ENCODE measurements at places on chromosomes 11 and 22.

DNA sequence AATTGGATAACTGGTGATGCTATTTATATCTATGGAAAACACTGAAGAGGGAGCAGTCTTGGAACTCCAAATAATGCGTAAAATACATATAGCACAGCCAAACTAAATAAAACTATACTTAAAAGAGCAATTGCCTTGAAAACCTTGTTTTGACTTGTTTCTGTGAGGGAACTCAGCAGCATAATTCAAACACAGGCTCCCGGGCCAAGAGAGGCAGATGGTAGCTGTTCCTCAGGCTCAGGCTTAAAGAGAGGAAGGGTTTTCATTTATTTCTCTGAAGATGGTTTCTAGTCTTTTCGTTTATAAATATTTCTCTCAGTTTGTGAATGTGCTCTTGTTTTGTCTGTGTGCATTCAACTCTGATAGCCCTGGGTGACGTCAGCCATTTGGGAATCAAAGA, 82.4 kb downstream of the FANCF start:
- no peak for DNase-seq

DNA sequence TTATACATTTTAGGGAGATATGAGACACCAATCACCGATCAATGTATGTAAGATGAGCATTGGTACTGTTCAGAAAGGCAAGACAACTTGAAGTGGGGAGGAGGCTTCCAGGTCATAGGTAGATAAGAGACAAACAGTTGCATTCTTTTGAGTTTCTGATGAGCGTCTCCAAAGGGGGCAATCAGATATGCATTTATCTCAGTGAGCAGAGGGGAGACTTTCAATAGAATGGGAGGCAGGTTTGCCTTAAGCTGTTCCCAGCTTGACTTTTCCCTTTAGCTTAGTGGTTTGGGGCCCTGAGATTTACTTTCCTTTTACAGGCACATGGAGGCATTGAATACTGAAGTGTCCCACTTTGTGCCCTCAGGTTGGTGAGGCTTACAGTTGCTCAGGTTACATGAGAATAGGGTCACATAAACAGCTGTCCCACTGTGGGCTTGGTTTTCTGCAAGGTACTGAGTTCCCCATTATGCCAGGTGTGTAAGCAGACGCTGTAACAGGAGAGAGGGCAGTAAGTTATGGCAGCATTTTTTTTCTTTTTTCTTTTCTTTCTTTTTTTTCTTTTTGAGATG, 129.8 kb upstream of the SERPIND1 start:
- no peak for DNase-seq

DNA sequence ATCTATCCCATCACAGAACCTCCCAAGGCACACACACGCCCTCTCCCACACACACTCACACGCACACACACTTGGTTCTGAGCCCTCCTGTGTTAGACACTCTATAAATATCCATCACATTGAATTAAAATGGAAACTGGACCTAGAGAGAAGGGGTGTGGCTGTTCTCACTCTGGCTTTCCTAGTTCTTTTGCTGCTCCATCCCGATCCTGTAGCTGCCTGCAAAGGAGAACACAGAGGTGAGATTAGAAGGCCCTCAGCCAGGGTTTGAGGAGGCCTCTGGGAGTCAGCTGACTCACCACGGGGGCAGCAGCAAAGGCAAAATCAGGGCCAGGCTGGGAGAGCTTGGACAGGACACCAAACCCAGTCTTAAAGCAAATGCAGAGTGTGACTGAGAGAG, 192.3 kb upstream of the CADM1 start:
- DNase-seq = no peak

DNA sequence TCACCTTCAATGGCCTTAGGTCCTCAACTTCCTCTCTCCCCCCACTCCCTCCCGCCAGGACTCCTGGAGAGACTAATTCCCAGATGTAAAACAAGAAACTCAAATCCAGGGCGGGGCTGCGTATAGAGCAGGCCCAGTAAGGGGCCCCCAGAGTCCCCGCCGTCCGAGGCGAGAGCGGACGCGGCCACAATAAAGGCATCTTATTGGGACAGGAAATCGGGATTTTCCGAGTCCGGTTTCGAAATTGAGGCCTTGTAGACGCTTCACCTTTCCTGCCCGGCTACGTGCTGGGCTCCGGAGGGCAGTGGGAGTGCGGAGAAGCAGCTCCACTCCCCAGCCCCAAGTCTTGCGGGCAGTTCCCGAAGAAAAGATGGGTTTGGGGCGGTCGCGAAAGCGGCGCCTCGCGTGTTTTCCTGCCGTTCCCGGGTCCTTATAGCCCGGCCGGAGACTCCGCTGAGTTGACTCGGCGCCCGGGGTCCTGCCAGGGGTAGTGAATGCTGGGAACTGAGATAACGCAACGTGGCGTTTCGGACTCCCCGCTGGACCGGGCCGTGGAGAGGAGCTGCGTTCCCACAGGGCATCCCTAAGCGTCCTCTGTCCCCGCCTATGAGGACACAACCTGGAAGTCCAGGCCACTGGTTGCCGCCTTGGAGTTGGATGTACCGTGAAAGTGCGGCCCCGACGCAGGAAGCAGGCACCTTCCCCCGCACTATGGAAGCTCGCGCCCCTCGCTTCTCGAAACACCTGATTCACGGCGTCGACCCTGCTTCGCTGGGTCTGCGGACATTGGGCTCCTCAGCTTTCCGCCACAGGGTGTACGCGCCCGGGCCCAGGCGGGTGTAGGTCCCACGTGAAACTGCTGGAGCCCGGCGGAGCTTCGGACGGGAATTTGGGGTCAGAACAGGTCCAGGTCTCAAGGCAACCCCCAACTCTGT, 4.8 kb upstream of the CHRM1 start:
- no peak for DNase-seq

DNA sequence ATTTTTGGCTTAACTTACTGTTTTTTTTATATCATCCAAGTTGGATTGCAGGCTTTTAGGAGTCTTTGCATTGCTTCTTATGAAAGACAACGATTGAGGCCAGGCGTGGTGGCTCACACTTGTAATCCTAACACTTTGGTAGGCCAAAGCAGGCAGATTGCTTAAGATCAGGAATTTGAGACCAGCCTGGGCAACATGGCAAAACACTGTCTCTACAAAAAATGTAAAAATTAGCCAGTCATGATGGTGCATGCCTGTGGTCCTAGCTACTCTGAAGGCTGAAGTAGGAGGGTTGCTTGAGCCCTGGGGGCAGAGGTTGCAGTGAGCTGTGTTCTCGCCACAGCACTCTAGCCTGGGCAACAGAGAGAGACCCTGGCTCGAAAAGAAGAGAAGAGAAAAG, 56.6 kb downstream of the BID start:
- DNase-seq = no peak

GRCh38 chr22:23496445-23496833, 83.7 kb downstream of the IGLL1 start:
- DNase-seq = no peak

GRCh38 chr22:31393893-31394292, 5.5 kb upstream of the DRG1 start:
- DNase-seq = no peak

GRCh38 chr11:61757213-61757862, 4.9 kb downstream of the MYRF start:
- DNase-seq = no peak

DNA sequence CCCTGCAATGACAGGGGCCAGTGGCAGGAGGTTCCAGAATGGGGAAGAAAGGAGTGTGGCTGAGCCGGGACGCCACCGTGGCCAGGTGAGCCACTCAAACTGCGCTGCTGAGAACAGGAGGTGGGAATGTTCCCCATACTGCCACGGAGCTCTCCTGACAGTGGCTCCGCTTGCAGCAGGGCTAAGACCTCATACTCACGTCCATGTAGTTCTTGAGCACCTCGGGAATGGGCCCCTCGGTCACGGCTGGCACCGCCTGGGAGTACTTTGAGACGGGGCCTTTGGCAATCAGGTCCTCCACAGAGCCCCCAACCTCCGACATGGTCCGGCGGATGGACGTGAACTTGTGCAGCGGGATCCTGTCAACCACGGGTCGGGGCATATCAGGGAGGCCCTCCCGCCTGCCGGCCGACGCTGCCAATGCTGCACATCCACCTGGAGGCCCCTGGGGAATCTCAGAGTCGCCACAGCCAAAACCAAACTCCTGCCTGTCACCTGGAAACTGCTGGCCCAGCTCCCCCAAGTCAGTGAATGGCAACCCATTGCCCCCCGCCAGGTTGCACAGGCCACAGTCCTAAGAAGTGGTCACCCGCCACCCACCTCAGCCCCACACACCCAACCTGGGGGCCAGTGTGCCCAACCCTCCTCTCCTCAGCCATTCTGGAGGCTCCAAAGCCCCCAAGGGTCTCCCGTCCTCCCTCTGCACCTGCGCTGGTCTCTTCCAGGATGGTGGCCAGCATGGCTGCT, 2.4 kb downstream of the CTSD start:
- no peak for DNase-seq

GRCh38 chr11:89355646-89356045, 135.5 kb downstream of the NOX4 start:
- no peak for DNase-seq

- DNase-seq = no peak
Measured at GRCh38 chr11:71207563-71207962, 44.8 kb downstream of the SHANK2 start.

DNA sequence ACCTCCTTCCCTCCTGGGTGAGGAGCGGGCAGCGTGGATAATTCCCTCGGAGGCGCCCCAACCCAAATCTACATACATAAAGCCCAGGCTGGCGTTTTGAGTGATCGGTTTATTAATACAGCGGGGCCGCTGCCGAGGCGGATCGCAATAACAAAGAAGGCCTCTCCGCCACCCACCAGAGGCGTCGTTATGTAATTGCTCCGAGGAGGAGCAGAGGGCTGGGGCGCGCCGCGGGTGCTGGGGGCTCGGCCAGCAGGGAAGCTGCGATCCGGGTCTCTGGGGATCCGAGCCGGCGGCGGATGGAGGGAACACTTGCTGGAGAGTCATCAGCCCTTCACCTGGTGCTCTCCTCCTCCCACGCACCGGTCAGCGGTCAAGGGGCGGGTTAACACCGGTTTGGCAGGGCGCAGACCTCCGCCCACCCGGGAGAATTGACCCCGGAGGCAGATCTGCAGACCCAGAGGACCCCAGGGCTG, 6.4 kb upstream of the TP53I11 start:
- DNase-seq = no peak

GRCh38 chr11:34274712-34275398, 83.0 kb downstream of the ABTB2 start:
- DNase-seq = no peak

DNA sequence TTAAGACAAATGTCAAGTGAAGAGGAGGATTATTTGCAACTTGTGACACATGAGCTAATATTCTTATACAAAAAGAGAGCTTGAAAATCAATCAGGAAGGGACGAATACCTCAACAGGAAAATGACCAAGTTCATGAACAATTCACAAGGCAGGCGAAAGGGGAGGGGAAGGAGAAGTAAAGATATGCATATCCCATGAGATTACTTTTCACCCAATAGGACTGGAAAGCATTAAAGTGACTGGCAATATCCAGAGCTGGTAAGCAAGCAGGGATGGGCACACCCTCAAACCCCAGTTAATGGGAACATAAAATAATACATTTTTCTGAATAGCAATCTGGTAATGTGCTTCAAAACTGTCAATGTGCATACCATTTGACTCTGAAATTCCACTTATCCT, 129.5 kb downstream of the SLC1A2 start:
- no peak for DNase-seq

- DNase-seq = no peak
Measured at GRCh38 chr11:46611526-46612304, 5.3 kb downstream of the HARBI1 start.

GRCh38 chr11:126696982-126697381, 303.6 kb downstream of the KIRREL3 start:
- no peak for DNase-seq
